Activated T-helper 1 cell treated with anti-CD3 and anti-CD28 coated beads, Interleukin-2, amount 50 U/mL, for 16 hours (primary cell): ENCODE measurements at places on chromosomes 6 and 20.

- DNase-seq = no peak
Measured at GRCh38 chr20:50746138-50746940, 15.0 kb downstream of the PARD6B start.

GRCh38 chr6:122484760-122485159 lies 13.2 kb upstream of the SERINC1 start:
- DNase-seq = no peak

DNA sequence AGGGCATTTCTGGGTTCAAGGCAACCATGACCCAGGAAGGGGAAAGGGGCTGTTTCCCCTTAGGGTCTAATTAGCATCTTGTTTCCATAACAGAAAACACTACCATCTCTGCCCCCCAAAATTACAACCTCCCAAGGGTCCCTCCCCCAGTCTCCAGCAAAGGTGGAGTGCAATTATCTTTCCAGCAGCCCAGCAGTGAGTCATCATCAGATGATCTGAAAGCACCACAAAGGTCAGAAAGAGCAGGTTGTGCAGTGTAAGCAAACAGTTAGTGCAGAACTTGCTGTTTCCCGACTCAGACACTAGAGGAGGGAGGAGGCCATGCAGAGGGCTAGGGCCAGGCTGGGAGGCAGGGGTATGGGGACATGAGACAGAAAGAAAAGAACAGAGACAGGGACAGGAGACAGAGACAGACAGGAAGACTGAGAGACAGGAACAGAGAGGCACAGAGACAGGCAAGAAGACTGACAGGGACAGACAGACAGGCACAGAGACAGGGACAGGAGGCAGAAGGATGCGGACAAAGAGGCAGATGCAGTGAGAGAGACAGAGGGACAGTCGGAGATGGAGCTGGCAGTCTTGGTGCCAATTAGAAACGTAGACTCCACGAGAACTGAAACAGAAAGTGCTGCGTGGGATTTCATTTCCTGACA lies 62.5 kb downstream of the PYGB start:
- DNase-seq = no peak

DNA sequence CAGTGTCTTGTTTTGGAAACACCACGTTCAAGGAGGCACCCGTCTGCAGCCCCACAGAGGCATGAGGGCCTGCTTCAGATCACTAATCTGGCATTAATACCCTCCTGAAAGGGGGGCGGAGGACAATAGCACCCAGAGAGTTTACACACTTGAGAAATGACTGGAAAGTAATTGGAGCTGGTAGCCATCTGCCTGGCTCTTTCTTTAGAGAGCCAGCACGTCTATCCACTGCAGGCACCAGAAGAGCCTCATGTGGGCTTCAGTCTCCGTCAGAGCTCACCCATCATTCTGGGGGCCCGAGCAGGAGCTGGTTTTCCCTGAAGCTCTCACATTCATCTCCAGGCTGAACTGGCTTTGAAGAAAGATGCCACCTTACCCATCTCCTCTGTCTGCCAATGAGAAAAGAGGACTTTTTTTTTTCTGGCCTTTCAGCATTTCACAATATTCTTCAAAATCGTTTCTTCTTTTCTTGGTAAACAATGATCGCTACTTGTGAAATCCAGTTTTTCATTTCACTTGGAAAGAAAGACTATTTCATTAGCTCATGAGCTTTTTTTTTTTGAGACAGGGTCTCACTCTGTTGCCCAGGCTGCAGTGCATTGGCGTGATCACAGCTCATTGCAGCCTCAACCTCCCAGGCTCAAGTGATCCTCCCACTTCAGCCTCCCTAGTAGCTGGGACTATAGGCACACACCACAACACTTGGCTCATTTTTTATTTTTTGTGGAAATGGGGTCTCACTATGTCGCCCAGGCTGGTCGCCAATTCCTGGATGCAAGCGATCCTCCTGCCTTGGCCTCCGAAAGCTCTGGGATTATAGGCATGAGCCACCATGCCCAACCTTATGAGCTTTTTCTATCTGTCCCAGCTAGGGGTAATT lies 124.7 kb upstream of the ZNF217 start:
- no peak for DNase-seq

GRCh38 chr6:109301418-109301817 lies 80.8 kb downstream of the CD164 start:
- no peak for DNase-seq

- no peak for DNase-seq
Measured at GRCh38 chr6:149169761-149170511, 147.6 kb upstream of the TAB2 start.

- no peak for DNase-seq
Measured at GRCh38 chr6:39005774-39006173, 42.8 kb upstream of the GLP1R start.

- no peak for DNase-seq
Measured at GRCh38 chr6:150652848-150653613, 53.3 kb downstream of the PLEKHG1 start.

- DNase-seq = no peak
Measured at GRCh38 chr20:47568019-47568418, 66.3 kb downstream of the NCOA3 start.

GRCh38 chr6:13515912-13516311 lies 28.5 kb upstream of the GFOD1 start:
- no peak for DNase-seq

- DNase-seq = no peak
Measured at GRCh38 chr6:33236328-33236727, 28.0 kb downstream of the RING1 start.

DNA sequence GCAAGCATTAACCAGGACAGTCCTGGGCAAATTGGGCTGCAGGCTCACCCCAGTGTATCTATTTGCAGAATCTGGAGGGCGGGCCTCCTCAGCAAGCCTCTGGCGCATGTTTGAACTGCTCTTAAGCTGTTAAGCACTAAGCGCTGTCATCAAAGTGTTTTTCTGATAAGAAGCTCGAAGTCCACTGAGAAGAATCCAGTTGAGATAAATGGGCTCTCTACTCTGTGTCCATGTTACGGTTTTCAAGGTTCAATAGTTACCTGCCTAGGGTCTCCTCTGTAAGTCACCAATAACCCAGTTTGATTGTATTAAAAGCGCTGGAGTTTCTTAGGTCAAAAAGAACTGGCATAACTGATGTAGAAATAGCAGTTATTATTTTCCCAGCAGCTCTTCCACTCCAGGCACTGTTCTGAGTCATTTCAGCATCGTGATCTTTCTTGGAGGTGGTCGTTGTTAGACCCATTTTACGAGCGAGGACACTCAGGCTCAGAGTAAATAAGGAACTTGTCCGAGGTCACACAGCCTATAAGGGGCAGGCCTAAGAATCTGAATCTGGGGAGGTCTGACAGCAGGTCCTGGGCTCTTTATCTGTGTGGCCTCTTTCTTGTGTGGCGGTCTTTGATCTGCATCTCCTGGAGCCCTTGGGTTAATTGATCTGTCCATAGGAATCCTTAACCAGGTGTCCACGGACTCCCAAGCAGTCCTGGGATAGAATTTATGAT lies 207.4 kb upstream of the ZNF217 start:
- DNase-seq = no peak

DNA sequence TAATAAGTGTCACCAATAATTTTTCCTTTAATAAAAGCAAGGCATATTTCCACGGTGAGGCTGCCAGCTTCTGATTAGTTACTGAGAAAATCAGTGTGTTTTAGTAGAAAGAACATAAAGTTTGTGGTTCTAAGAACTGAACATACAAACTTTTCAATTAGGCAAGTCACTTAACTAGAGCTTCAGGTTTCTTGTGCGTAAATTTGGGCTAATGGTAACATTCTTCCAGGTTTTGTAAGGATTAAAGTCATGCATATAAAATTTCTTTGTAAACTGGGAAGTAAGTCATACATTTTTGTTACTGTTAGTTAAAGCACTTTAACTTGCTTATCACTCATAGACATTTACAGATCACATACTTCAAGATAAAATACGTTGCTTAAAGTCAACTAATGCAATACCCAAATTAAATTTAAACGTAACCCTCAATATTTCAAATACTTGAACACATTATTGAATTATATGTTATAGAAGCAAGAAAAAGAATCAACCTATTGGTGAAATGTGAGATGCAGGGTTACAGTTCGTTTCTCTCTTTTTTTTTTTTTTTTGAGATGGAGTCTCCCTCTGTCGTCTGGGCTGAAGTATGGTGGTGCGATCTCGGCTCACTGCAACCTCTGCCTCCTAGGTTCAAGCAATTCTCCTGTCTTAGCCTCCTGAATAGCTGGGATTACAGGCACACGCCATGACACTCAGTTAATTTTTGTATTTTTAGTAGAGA lies 327.3 kb upstream of the NOX3 start:
- DNase-seq = no peak

GRCh38 chr6:56357616-56358373 lies 110.4 kb upstream of the COL21A1 start:
- DNase-seq = no peak

- DNase-seq = no peak
Measured at GRCh38 chr20:46261456-46262253, 46.6 kb downstream of the CDH22 start.

GRCh38 chr20:30811885-30812671 lies 445.4 kb upstream of the DEFB115 start:
- no peak for DNase-seq

DNA sequence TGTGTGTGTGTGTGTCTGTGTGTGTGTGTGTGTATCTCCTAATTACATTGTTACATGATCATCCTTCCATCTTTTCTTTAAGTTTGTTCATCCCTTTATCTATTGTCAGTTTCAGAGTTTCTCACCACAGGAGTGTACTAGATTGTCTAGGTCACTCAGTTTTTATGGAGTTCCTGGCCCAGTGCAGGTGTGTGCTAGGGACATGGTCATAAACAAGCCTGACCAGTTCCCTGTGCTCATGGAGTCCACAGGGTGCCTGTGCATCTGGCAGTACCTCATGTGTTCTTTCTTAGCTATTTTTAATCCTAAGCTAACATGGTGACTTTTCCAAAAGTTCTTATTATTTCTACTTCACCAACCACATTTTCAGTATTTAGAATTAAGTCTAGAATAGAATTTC lies 43.9 kb downstream of the PHACTR2 start:
- no peak for DNase-seq

- DNase-seq = no peak
Measured at GRCh38 chr20:57884956-57885355, 175.1 kb upstream of the PMEPA1 start.

DNA sequence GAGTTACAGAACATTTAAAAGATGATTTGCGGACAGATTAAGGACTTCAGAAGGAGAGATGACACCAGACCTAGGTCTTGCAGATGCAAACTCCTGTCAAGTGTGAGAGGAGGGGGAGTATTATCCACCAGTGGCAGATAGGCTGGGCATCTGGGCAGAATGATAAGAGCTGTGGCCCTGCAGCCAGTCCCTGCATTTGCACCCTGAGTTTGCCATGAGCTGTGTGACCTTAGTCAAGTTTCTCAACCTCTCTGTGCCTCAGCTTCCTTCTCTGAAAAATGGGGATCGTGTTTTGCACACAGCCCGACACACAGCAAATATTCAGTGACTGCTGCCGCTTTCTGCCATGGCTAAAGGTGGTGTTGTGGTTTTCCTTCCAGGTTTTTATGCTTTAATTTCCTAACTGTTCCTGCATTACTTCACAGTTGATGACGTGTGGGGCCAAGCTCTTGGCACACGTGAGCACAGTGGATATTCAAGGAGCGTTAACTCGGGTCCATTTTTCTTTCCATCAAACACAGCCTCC lies 516.2 kb downstream of the CDH26 start:
- no peak for DNase-seq

GRCh38 chr6:148112851-148113319 lies 229.8 kb upstream of the SASH1 start:
- no peak for DNase-seq

DNA sequence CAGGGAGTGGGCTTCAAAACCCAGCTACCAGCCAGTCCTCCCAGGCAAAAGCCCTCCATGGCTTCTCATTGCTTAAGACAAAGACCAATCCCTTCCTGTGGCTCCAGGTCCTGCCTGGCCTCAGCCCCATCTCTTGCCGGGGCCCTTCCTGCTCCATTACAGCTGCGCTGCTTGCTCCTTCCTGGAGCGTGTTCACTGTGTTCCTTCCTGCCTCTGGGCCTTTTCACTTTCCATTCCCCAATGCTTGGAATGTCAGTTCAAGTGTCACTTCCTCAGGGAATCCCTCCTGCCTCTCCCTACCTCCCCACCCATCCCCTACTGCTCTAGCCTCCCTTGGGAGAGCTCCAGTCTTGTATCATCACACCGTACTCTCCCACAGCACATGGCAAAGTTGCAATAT lies 11.1 kb upstream of the ITPR3 start:
- DNase-seq = no peak

- no peak for DNase-seq
Measured at GRCh38 chr6:8207191-8207868, 105.0 kb upstream of the EEF1E1 start.

DNA sequence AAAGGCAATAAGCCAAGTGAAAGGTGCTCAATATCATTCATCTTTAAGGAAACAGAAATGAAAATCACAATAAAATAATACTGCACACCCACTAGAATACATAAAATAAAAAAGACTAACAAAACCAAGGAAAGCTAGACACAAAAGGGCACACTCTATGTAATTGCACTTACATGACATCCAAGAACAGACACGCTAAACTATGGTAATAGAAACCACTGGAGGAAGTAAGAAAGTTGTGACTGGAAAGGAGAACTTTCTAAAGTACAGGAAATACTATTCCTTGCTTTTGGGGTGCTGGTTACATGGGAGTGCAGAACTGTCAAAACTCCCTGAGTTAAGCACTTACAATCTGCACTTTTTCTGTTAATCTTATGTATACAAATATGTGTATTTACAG lies 253.7 kb upstream of the RUNX2 start:
- DNase-seq = no peak

GRCh38 chr6:41021832-41022231 lies 17.2 kb downstream of the UNC5CL start:
- DNase-seq = no peak

GRCh38 chr20:60869087-60869486 lies 383.0 kb upstream of the CDH4 start:
- DNase-seq = no peak

GRCh38 chr20:58131151-58131550 lies 97.3 kb downstream of the ANKRD60 start:
- DNase-seq = no peak
